Stomach (tissue), 19 donors: ENCODE measurements at places on chromosomes 1 and 21. TPM values are rescaled to one million over a fixed set of nuclear protein-coding genes. Genes with fewer than 3 reads are reported as not detected.

GRCh38 chr1:7989762-7990428 lies 28.4 kb downstream of the PARK7 start:
- DNase-seq: peak; percentile 45

GRCh38 chr21:25658427-25659035 lies 19.5 kb downstream of the JAM2 start:
- no peak for DNase-seq

DNA sequence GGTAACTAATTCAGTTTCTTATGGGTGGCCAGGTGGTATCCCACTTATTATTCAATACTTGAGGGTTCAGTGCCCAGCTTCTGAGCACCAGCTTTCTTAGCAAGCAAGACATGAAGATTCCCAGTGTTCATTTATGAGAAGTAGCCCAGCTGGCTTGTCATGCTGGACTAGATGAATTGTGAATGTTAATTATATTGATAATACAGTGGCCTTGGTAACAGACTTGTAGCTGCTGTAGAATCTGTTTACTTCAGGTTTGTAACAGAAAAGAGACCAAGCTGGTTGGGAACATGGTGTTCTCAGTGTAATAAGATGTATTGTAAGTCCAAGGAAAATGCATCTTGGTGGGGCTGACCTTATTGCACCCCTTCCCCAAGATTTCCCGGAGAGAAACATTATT lies 10.1 kb downstream of the AHCYL1 start:
- no peak for DNase-seq

CD1D gene
- total RNA-seq: not detected

- DNase-seq: no peak
Observed at GRCh38 chr1:178612261-178612660, 99.4 kb downstream of the TEX35 start.

DNA sequence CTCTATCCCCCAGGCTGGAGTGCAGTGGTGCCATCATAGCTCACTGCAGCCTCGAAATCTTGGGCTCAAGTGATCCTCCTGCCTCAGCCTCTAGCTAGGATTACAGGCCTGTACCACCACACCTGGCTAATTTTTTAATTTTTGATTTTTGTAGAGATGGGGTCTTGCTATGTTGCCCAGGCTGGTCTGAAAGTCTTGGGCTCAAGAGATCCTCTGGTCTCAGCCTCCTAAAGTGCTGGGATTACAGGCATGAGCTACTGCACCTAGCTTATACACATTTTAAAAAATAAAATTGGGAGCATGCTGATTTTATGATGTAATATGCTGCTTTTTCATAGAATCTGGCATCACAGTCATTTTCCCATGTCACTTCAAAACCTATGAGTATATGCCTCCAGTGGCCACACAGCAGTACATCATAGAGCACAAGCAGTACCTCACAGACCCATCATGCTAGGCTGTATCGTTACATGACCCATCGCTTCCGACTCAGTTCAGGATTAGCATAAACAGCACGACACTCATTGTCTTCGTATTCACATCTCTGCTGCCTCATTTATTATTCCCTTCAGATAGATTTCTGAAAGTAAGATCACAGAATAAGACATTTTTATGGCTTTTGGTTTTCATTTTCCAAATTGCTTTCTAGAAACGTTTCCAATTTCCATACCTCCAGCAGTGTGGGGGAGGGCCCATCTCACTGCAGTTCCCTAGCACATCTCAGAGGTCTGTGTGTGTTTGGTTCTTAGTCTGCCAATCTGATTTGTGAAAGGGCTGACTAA lies 35.9 kb upstream of the CCSAP start:
- DNase-seq: no peak

RBP7 gene
- total RNA-seq: not detected

GRCh38 chr1:17757426-17757825 lies 2.3 kb downstream of the ACTL8 start:
- no peak for DNase-seq

- DNase-seq: peak; percentile 2
Observed at GRCh38 chr1:95168761-95169351, 51.7 kb downstream of the TLCD4 start.

- DNase-seq: no peak
Observed at GRCh38 chr1:231242516-231243198, 1.6 kb downstream of the GNPAT start.

CD1E gene
- total RNA-seq: not detected

VASH2 gene
- not detected for total RNA-seq

DNA sequence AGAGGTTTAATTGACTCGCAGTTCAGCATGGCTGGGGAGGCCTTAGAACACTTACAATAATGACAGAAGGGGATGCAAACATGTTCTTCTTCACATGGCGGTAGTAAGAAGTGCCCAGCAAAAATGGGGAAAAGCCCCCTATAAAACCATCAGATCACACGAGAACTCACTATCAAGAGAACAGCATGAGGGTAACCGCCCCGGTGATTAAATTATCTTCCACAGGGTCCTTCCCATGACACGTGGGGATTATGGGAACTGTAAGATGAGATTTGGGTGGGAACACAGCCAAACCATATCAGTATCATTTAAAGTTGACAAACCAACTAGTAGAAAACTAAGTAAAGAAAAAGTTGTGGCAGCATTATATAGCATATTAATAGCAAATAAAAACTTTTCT lies 71.3 kb upstream of the DNAJC6 start:
- no peak for DNase-seq

- no peak for DNase-seq
Observed at GRCh38 chr1:45409276-45409675, 69.0 kb upstream of the MUTYH start.

- DNase-seq: no peak
Observed at GRCh38 chr1:52613636-52614373, 11.6 kb downstream of the GPX7 start.

- DNase-seq: no peak
Observed at GRCh38 chr1:85088408-85088784, 40.1 kb upstream of the MCOLN3 start.

- DNase-seq: peak; percentile 21
Observed at GRCh38 chr1:79302380-79302930, 295.9 kb upstream of the ADGRL4 start.

DNA sequence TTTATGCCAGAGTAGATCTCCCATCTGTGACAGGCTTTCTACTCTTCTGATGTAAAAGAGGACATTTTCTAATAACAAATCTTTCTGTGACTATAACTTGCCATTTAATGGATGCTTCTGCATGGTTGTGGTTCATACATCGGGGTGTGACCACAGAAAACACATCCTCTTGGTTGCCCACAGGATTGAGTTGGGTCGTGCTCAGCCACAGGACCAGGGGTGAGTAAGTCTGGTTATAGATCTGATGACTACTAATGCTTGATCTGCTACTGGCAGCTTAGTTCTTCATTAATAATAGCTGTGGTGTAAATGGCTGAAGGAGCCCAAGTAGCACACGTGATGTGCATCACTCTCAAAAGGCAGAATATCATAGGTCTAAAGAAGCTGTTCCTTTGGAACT lies 328.2 kb downstream of the RWDD3 start:
- no peak for DNase-seq

- peak; percentile 50 for DNase-seq
Observed at GRCh38 chr1:151197863-151198253, 494 bp upstream of the PIP5K1A start.

CD34 gene
- total RNA-seq: 16.5 TPM

- DNase-seq: peak; percentile 67
Observed at GRCh38 chr1:16174886-16175598, 19.2 kb upstream of the EPHA2 start.

GRCh38 chr1:6512908-6513280 lies 21.4 kb upstream of the PLEKHG5 start:
- no peak for DNase-seq

GRCh38 chr1:198295971-198296370 lies 139.2 kb downstream of the NEK7 start:
- no peak for DNase-seq

GRCh38 chr1:174116042-174116441 lies 43.3 kb upstream of the RABGAP1L start:
- no peak for DNase-seq

DNA sequence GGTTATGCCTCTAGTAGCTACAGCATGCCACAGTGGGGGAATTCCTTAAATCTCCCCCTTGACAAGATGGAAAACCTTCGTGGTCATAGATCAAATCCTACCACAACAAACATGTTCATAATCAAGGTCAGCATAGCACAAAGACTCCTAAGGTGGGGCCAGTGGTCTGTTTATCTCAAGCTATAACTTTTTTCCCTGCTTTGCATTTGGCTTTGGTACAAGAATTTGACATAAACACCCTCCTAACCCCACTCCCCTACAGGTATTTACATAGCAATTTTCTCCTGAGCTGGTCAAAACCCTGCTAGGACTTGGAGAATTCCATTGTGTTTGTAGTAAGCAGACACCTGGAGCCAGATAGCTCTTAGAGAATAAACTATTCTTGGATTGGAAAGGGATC lies 58.5 kb downstream of the HIVEP3 start:
- no peak for DNase-seq

- DNase-seq: peak; percentile 61
Observed at GRCh38 chr1:27004471-27005165, 8.0 kb downstream of the TENT5B start.

TAS1R3 gene
- total RNA-seq: not detected

DNA sequence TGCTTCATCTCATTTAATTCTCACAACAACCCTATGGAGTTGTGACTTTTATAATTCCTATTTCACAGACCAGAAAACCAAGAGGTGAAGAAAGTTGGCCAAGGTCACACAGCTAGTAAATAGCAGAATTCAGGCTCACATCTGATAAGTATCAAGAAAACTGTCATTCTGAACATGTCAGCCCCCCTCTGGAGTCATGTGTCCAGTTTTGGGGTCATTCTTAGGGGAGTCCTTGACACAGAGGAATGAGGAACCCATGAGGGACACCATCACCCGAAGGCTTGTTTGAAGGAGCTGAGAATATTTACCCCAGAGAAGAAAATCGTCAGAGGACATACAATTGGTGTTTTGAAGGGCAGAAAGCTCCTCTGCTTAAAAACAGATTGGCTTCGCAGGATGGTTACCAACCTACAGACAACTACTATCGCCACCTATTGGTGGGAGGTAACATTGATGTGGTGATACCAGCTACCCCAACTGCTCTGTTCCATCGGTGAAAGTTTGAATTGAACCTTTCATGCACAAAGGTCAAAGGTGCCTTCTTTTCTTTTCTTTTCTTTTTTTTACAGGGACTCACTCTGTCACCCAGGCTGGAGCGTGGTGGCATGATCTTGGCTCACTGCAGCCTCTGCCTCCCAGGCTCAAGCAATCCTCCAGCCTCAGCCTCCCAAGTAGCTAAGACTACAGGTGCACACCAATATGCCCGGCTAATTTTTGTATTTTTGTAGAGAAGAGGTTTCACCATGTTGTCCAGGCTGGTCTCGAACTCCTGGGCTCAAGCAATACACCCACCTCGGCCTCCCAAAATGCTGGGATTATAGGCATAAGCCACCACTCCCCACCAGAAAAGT lies 31.3 kb downstream of the NCMAP start:
- DNase-seq: peak; percentile 42
